ENCODE measurements at places on chromosomes 16 and 17.

- DNase-seq = no peak
Observed at GRCh38 chr17:787641-788221, 5.6 kb downstream of the MRM3 start.

GRCh38 chr16:27427538-27427937, 25.6 kb downstream of the IL21R start:
- no peak for DNase-seq

DNA sequence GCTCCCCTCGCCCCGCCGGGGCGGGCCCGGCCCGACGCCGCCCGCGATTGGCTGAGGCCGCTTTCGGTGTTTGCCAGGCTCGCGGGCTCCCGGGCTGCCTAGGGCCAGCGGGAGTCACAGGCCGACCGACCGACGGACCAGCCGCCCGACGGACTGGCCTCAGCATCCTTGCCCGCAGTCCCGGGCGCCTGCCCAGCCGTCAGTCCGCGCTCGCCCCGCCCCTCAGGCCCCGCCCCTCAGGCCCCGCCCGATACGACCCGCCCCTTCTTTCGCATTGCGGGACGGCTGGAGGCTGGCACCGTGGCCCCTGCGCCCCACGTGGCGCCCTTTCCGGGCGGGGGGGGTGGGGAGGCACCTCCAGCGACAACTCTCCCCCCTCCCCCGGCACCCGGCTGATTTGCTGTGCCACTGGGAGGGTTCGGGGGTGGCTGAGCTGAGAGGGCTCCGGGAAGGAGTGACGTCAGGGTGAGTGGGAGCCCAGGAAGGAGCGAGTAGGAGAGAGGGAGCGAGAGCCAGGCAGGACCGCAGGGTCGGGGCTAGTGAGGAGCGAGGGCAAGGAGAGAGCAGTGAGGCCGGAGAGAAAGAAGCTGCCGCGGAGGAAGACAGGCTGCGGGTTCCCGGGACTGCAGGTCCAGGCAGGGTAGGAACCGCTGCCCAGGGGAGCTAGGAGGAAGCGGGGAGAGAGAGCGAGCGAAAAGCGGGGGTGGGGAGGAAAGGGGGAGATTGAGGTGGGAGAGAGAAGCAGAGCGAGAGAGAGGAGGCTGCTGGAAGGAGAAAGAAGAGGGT, at the start of gene ASPHD1:
Gene ASPHD1, plus strand, starts transcription at position 387 of the 786 bp plus-strand sequence. CDS start 484 bp downstream, outside the sequence.
- peak; percentile 46 for DNase-seq

DNA sequence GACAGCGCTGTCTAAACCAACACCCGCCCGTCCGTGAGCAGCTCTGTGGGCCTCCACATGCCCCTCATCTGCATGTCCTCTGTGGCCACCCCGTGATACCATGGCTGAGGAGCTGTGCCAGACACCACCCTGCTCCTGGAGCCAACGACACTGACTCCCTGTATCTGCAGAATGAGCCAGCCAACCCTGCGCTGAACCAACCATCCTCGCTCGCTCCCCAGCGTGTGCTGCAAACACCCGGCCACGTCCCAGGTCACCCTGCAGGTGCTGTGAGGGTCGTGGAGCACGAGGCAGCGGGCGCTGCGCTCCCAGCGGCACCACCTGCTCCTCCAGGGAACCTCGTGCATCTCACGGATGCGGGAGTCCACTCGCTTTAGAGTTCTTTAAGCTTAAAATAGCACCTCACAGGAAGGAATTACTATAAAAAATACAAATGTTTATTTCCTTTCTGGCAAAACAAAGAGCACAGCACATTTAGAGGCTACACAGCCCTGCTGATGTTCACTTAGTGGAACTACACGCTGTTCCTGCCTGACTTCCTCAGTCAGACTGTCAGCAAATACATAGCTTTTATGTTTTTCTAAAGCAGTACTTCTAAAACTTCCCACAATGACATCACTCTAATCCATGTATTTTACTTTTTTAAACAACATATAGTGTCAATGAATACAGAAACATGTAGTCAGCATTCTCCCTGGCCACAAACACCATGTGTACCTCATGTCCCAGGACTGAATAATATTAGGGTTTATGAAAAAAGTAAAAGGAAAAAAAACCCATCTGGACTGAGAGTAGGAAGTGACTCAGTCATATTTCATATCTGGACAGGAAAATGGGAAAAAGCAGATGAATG, 43.5 kb downstream of the MAP1LC3B start:
- peak; percentile 29 for DNase-seq

DNA sequence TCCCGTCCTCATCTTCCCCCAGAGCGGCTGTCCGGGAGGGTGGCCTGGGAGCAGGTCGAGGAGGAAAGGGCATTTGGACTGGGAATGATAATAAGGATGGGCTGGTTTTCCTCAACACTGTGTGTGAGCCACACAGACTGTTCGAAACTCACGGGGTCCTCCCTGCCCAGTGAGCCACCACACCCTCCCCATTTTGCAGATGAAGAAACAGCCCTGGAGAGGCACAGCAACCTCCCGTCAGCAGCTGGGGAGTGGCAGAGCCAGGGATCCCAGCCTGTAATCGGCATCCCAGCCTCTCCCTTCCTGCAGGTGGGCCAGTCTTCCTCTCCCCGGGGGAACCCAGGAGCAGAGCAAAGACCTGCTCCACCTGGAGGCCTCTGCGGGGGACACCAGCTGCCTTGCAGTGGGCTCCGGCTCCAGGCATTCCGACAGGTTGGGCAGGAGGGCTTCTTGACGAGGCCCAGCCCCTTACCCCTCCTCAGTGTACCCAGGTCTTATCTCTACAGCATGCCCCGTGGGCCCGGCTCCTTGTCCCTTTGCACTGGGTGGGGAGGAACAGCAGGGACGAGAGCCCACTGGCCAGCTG, 23.8 kb downstream of the ENGASE start:
- no peak for DNase-seq

DNA sequence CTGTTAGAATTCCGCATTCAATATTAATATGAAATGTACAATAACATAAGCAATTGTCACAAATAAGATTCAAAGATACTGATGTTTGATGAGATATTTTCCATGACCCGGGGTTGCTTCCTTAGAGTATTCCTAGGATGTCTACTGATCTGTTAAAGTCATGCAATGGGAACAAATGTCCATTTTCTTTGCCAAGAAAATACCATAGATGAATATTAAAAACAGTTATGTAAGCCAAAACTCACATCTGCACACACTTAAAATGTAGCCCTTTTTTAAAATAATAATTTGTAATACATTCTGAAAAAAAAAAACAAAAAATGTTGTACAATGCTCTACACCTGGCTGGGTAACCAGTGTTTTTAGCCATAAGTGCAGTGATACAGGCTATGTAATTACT, 259.4 kb upstream of the AXIN2 start:
- DNase-seq = no peak

GRCh38 chr16:88781140-88782077, 3.6 kb downstream of the PIEZO1 start:
- DNase-seq = no peak

GRCh38 chr17:63478814-63479494, 2.1 kb downstream of the ACE start:
- peak; percentile 29 for DNase-seq

DNA sequence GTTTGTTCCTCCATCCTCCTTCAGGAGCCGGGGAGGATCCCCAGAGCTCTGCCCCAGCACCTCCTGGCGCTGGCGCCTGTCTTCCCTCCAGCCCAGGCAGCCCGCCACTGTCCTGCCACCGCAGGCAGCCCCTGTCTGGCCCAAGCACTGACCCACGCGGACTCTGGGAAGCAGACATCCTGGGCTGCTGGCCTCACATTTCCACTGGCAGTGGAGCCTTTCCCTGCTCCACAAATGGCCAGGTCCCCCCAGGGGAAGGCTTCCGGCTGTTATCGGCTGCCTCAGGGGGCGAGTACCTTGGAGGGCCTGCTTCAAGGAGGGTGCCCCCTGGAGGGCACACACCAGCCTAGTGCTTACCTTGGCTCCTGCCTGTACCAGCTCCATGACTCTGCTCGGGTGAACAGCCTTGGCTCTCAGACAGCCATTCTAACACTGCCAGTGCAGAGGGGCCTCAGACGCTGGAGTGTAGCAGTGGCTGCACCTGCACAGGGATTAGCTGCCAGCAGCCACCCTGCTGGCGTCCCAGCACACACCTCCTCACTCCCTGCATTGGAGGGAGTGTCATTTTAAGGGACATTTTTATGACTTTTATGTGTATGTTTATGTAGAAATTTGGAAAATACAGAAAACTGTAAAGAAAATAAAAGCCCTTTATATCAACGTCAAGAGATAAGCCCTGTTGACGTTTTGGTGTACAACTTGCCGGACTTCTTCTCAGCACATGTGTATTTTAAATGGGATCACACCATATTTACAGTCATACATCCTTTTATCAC, 21.0 kb downstream of the ACE start:
- DNase-seq = no peak

DNA sequence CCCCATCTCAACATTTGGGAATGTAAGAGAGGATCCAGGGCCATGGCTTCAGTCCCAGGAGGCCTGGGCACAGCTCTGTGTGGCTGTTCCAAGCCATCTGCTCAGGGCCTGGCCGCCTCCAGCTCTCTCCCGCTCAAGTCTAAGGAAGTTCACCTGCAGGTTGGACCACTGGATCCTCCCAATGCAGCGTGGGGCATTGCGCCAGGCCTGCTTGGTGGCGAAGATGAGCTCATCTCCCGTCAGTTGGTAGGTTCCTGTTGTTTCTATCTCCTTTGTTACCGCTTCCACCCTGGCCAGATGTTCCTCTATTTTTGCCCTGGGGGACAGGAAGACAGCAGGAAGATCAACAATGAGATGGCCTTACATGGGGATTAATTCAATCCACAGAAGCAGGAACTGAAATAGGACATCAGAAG, 17.5 kb downstream of the NOS2 start:
- DNase-seq = no peak

DNA sequence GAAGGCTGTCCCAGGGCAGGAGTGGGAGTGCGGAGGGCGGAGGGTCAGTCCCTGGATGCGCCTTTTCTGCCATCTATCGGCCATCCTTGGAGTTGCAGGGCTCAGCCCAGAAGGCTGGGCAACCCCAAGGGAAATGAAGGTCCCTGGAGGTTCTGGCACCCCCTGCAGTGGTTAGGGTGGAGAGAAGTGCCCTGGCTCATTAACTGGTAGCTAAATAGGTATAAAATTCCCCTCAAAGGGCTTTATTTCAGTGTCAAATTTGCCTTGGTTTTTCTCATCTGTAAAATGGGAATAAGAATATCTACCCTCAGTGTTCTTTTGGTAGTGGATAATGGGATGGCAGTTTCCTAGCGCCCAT, 22.4 kb downstream of the C17orf75 start:
- peak; percentile 55 for DNase-seq

GRCh38 chr16:85417156-85417860, 195.8 kb upstream of the GSE1 start:
- no peak for DNase-seq

DNA sequence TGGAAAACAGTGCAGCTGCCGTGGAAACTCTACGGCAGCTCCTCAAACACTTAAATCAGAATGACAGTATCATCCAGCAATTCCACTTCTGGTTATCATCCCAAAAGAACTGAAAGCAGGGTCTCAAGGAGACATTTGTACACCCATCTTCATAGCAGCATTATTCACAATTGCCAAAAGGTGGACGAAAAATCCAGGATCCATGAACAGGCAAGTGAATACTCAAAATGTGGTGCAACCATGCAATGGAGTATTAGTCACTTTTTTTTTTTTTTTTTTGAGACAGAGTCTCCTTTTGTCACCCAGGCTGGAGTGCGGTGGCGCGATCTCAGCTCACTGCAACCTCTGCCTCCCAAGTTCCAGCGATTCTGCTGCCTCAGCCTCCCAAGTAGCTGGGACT, 10.6 kb upstream of the AATK start:
- no peak for DNase-seq

GRCh38 chr16:54442864-54443263, 156.3 kb upstream of the IRX3 start:
- DNase-seq = no peak

DNA sequence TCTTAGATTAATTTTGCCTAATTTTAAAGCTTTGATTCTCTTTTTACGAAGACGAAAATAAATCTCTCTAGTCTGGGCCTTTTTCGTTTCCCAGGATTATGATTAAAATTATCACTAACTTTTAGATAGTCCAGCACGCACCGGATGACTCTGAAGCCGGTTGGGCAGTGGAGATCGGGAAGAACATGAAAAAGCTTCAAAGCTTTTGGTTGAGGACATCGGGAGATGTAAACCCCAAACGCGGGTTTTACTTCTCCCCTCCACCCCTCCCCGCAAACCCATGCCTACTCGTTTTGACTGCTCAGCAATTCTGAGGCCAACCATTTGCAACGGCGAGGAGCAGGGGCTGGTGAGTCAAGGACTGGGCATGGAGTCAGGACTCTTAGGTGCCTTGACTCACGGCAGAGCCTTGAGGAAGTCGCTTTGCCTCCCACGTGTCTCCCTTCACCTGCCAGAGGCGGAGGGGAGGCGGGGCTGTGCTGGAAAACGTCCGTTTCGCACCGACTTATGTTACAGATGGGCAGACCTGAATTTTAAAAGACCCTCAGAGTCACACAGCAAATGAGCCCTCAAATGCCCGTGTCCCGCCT, 989 bp upstream of the DUSP14 start:
- DNase-seq = peak; percentile 48

DNA sequence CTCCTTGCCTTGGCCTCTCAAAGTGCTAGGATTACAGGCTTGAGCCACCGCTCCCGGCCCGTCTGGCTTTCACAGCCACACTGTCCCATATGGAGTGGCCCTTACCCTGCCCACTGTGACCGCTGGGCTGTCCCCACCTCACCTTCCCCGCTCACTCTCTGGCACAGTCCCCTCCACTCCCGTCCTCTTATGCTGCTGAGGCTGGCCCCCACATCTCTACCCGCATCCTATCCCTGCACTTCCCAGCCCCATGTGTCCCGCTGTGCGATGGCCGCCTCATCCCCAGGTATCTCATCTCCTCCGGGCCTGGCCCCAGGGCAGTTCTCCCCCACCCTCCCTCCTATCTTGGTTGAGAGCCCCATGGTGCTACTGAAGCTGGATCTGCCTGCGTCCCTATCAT, 93.2 kb downstream of the PGS1 start:
- DNase-seq = no peak

DNA sequence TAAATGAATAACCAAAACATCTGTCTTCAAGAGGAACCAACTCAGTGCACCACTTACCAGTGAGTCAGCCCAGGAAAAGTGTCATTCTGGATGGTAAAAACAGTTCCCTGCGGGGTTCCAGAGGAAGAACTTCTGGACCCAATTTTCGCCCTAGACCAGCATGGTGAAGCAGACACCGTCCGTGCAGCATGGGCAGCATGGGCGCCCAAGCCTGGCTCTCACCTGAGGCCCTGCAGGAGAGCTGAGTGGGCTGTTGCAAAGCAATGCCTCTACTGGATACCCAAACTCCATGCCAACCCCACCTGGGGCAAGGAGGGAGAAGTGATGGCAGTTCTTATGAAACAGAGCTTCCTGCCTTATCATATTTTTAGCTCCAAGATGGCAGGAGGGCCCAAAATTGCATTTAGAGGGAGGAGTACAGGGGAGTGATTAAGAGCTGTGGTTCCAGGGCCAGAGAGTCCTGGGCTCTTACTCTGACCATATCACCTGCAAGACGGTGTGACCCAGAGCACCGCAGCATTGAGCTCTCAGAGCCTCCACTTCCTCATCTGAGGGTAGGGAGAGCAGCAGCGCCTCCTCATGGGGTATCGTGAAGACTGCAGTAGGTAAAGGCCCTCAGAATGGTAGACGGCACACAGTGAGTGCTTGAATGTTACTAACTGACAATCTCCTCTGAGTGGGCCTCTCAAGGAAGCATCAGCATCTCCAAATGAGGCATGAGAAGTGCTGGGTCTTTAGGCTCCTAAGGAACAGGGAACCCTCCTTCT, 16.6 kb upstream of the INPP5K start:
- no peak for DNase-seq

All from foreskin melanocyte (primary cell).